Activated CD4-positive, alpha-beta T cell treated with anti-CD3 and anti-CD28 coated beads for 36 hours (primary cell): ENCODE measurements at places on chromosomes 3 and 15. TPM values are rescaled to one million over a fixed set of nuclear protein-coding genes. Genes with fewer than 3 reads are reported as not detected.

The ABHD6 gene
- 3.0 TPM for total RNA-seq

The EPB42 gene
- total RNA-seq: not detected

- H3K36me3 ChIP-seq: peaks cover 12% of the 10 kb centered on the region
- no peak for DNase-seq
- H3K27ac ChIP-seq: no peak overlapping the region
- no peaks in the 10 kb centered on the region for H3K4me1 ChIP-seq
These were observed 43.7 kb upstream of the MAPKBP1 start for GRCh38 chr15:41730543-41730942.

The CPA3 gene
- total RNA-seq: not detected

DNA sequence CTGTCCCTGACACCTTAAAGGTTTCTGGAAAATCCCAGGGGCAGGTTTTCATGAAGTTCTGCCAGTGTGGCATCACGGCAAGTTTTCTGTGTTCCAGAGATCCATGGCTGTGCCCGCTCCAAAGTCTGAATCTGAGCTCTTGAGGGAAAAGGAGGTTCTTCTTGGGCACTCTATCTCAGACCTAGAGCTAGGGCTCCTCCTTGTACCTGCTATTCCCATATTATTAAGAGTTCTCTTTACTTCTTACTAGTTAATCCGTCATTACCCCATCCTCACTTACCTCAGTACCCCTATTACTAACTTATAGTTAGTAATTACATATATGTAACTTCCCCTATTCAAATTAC is 5.9 kb upstream of the TRA2B start:
- H3K27me3 ChIP-seq: peaks cover 4% of the 10 kb centered on the region
- H3K27ac ChIP-seq: no peak overlapping the region
- no peak overlapping the region for H3K4me3 ChIP-seq
- no peak for DNase-seq
- peaks cover 19% of the 10 kb centered on the region for H3K4me1 ChIP-seq

DNA sequence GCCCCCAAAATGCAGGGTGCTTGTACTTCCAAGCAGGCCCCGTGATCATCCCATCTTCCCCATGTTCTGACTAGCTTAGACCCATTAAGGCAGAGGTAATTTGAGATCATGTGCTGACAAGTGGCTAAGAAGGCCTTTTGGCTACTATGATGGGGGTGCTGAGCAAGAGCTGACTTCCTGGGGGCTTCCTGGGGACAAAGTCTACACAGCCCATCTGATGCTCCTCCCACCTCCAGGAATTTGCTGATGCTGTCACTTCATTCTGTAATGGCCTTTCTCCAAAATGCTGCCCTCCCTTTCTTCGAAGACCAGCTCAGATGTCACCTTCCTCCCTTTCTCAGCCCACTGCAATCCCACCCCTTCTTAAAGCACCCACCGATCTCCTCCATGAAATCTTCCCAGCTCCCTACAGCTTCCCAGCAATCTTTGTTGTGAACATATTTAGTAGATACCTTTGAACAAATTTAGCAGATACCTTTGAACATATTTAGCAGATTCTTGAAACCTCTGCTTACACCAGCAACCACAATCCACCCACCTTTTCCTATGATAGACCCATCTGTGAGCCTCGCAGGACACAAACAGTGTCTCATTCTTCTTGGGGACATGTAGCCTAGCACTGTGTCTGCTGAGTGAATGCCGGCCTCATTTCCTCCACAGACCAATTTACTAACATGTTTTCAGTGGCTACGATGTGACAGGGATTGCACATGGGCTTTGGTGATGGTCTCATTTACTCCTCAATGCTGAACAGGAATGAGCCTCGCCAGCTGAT is 223.3 kb downstream of the EPHB1 start:
- no peak overlapping the region for H3K27ac ChIP-seq
- H3K4me3 ChIP-seq: no peak overlapping the region
- H3K36me3 ChIP-seq: no peaks in the 10 kb centered on the region
- no peaks in the 10 kb centered on the region for H3K27me3 ChIP-seq
- H3K4me1 ChIP-seq: peaks cover 3% of the 10 kb centered on the region
